LNCaP clone FGC (cell line): ENCODE measurements at places on chromosomes 12 and 14.

DNA sequence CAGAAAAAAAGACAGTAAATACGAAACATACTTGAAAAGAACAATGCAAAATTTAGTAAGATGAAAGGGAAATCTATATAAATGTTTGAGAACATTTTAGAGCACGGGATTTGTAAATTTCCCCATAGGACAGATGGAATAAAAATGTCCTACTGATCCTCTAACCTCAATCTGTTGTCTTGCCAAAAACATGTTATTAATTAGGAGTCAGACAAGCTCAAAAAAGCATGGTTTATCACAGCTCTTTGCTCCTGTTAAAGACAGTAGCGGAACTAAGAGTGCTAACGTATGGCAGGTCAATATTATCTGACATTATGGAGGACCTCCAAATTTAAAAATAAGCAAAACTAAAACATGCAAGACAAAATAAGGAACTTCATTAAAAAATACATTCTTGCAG lies 12.9 kb downstream of the GMFB start:
- DNase-seq: no peak

- no peak for DNase-seq
Measured at GRCh38 chr14:73344319-73344718, 107.0 kb downstream of the PAPLN start.

GRCh38 chr14:88310449-88310848 lies 12.6 kb downstream of the KCNK10 start:
- no peak for DNase-seq

DNA sequence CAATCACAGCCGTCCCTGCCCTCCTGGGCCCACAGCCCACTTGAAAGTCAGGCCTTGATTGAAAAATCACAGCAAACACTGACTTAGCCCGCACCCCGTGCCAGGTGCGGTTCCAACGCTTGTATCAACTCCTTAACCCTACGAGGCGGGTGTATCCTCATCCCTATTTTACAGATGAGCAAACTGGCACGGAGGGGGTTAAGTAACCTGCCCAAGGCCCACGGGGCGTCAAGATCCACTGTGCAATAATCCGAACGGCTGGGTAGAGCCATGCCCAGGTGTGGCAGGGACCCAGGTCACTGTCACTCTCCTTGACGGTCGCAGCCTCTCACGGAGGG lies 583 bp downstream of the DNAH10 start:
- no peak for DNase-seq

- no peak for DNase-seq
Measured at GRCh38 chr12:75982979-75983660, 48.5 kb downstream of the PHLDA1 start.

GRCh38 chr14:48504921-48505320 lies 829.5 kb upstream of the MDGA2 start:
- DNase-seq: no peak

GRCh38 chr12:14303661-14304155 lies 61.8 kb upstream of the ATF7IP start:
- DNase-seq: no peak

GRCh38 chr12:5222011-5222461 lies 178.4 kb downstream of the KCNA5 start:
- DNase-seq: no peak

- DNase-seq: no peak
Measured at GRCh38 chr12:15831315-15831978, 42.3 kb upstream of the EPS8 start.

- no peak for DNase-seq
Measured at GRCh38 chr12:54265364-54265812, 14.5 kb downstream of the CBX5 start.

DNA sequence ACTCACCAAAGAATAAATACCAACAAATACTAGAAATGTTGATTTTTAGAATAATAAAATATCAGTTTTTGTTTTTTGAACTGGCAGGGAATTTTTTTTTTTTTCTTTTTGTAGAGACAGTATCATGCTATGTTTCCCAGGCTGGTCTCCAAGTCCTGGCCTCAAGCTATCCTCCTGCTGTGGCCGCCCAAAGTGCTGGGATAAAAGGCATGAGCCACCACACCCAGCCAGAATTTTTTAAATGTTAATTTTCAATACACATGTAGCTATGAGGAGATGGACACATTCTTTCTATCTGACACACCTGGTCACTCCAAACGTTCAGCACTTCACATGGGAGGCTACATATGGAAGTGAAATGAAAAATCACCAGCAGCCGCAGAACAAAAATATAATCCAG lies 126.8 kb downstream of the ETV6 start:
- no peak for DNase-seq

DNA sequence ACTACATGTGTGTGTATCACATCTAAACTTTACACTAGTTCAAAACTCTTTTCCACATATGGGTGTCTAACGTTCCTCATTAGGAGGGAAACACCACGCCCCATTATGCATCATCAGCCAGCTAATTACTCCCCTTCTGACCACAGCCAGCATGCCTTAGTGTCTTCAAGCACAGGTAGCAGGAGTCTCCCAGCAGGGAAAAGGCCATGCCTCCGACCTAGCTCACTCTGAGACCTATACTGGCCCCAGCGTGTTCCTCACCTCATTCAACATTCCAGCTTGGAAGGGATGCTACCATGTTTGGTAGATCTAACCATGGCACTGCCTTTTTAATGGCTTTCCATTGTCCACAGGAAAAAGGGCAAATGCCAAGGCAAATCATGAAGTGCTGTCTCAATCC lies 66.1 kb upstream of the PRB2 start:
- DNase-seq: no peak
